HL-60 (cell line): ENCODE measurements at places on chromosomes 12 and 14.

GRCh38 chr14:101508948-101509729 lies 52.2 kb upstream of the DIO3 start:
- no peak for DNase-seq

- DNase-seq: no peak
Measured at GRCh38 chr12:96078231-96079135, 43.1 kb upstream of the LTA4H start.

DNA sequence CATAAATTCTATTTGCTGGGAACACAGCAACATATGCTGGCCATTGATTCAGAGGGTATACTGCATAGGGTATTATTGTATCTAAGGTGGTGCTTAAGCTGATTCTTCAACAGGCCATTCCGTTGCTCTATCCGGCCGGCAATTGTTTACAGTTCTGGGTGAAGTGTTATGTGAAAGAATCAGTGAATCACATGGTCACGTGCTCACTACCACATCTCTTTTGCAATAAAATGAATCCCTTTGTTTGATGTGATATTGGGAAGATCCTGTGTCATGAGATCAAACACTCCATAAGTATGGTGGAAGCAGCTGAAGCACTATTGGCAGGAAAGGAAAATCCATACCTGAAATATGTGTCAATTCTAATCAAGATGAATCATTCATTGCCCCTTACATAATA lies 7.6 kb upstream of the USP15 start:
- DNase-seq: no peak

GRCh38 chr14:71686677-71687076 lies 245.6 kb upstream of the RGS6 start:
- no peak for DNase-seq
